ENCODE measurements at places on chromosomes 11 and 22.

- no peak for DNase-seq
Observed at GRCh38 chr22:25497181-25497641, 67.3 kb upstream of the GRK3 start.

- no peak for DNase-seq
Observed at GRCh38 chr11:79227308-79227707, 213.5 kb downstream of the TENM4 start.

GRCh38 chr22:43466710-43467109, 54.9 kb downstream of the MPPED1 start:
- DNase-seq = no peak

DNA sequence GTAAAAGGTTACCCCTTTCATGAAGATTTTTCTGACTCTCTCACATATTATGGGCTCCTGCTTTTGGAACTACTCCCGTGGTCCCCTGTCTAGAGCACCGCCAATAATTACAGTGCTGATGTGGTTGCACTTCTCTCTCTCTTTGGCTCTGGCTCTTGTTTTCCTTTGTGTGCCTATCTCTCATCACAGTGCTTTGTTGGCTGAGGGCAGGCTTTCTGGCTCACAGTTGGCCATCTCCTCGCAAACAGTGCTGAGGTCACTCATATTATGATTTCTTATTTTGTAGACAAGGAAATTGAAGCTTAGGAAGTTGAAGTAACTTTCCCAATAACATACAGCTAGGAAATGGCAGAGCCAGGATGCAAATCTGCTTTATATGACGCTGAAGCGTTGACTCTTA, 192.5 kb downstream of the DDX10 start:
- no peak for DNase-seq

DNA sequence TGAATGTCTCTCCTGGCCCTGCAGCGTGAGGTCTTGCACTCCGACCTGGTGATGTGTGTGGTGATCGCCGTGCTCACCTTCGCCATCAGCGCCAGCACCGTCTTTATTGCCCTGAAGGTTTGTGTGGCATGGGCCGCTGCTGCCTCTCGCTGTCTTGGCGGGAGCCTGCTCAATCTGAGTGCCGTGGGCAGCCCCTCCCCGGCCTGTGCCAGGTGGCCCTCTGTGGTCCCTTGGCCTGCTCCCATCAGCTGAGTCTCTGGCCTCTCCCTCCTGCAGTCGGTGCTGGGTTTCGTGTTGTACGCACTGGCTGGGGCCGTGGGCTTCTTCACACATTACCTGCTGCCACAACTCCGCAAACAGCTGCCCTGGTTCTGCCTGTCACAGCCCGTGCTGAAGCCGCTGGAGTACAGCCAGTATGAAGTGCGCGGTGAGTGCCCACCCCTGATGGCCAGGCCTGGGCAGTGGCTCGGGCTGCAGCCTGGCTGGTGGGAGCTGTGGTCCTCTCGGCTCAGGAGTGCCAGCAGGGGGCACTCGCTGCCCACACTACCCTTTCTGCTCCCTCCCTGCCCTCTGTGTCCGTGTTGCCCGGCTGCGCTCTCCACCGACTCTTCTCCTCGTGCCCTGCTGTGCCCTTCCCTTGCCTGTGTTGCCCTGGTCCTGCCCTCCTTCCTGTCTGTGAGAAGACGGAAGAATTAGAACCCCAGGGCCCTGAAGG, 10.2 kb downstream of the PCNX3 start:
- no peak for DNase-seq

DNA sequence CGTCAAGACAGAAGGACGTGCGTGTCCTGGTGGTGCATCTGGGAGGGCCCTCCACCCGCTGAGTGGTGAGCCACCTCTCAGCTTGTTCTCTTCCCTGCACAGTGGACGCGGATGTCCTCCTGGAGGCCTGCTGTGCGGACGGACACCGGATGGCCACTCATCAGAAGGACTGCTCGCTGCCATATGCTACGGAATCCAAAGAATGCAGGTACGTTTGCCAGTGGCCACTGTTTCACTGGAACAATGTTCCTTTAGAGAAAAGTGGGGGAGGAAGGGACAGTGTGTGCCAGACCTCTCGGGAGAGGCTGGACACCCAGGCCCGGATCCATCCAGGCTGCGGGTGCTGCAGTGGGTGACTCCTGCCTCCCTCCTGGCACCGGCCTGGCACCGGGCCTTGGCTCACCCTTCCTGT, 15.9 kb downstream of the FBLN1 start:
- DNase-seq = no peak

GRCh38 chr11:64095949-64096348, 60.2 kb downstream of the FLRT1 start:
- no peak for DNase-seq

- DNase-seq = no peak
Observed at GRCh38 chr11:8223513-8223900, 40.2 kb downstream of the LMO1 start.

DNA sequence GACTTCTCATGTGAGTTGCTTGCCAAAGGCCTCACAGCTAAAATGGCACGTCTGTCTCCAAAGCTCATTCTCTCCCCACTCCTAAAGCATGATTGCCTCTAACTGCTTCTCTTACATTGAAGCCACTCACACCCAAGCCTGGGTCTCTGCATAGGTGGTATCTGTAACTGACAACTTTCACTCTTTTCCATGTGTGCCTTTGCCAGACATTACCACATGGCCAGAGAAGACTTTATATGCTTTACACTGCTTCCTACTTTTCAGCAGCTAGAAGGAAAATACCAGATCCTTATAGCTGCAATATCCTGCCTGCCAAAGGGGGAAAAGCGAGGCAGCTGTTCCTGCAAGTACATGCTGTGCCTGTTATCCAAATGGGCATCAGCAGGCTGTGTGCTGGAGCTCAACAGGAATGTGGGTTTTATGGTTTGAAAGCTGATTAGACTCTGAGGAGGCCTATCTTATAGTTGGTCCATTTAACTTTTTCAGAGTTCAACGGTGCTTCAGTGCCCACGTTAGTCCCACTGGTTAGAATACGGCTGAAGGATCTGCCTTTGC, 547.1 kb downstream of the RAB38 start:
- no peak for DNase-seq

DNA sequence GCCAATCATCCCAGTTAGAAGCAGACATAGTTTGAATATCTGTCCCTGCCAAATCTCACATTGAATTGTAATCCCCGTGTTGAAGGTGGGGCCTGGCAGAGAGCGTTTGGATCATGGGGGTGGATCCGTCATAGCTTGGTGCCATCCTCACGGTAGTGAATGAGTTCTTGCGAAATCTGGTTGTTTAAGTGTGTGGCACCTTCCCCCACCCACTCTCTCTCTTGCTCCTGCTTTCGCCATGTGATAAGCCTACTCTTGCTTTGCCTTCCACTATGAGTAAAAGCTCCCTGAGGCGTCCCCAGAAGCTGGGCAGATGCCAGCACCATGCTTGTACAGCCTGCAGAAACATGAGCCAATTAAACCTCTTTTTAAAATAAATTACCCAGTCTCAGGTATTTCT, 5.0 kb upstream of the CCDC81 start:
- no peak for DNase-seq

- no peak for DNase-seq
Observed at GRCh38 chr11:31484497-31484896, 24.9 kb downstream of the IMMP1L start.
